ENCODE measurements at places on chromosomes 12 and 14.

DNA sequence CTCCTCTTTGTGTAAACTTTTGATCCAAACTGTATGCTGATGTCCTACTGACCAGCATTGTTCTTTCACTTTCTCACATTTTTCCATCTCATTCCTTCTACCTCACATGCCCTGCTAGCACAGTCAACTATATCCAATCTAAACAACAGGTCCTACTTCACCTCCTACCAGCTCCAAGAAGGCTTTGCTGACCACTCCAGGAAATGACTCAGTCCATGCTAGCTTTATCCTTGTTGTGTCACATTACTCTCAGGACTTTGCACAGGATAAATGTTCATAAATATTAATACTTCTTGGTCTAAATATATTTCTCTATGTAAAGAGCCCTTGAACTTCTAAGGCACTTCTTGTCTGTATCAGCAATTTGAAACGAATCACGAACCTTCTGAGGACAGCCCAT lies 64.9 kb upstream of the PCED1B start:
- DNase-seq: no peak

GRCh38 chr12:1611803-1612572 lies 17.0 kb upstream of the WNT5B start:
- DNase-seq: no peak

DNA sequence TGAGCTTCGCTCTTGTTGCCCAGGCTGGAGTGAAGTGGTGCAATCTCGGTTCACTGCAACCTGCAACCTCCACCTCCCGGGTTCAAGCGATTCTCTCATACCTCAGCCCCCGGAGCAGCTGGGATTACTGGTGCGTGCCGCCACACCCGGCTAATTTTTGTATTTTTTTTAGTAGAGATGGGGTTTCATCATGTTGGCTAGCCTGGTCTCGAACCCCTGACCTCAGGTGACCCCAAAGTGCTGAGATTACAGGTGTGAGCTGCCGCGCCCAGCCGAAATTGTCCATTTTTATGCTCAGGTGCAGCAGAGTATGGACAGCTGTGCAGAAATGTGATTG lies 19.2 kb upstream of the CYP46A1 start:
- DNase-seq: no peak

- DNase-seq: no peak
Observed at GRCh38 chr12:2246358-2246757, 193.6 kb downstream of the CACNA1C start.

DNA sequence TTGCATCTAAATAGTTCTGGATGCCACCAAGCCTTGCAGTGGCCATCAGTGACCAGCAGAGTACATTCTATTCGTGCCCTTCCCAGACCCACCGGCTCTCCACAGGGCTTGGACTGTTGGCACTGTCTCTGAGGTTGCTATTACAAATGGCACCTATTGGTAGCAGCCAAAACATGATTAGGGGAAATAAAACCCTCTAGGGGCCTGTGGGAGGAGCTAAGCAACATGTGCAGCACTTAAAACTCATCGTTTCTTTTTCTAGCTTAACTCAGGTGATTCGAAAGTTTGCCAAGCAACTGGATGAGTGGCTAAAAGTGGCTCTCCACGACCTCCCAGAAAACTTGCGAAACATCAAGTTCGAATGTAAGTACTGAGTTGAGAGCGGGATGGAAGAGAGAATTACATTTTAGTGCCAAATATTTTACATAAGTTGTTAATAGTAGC lies 65.4 kb upstream of the RIC8B start:
- DNase-seq: no peak

DNA sequence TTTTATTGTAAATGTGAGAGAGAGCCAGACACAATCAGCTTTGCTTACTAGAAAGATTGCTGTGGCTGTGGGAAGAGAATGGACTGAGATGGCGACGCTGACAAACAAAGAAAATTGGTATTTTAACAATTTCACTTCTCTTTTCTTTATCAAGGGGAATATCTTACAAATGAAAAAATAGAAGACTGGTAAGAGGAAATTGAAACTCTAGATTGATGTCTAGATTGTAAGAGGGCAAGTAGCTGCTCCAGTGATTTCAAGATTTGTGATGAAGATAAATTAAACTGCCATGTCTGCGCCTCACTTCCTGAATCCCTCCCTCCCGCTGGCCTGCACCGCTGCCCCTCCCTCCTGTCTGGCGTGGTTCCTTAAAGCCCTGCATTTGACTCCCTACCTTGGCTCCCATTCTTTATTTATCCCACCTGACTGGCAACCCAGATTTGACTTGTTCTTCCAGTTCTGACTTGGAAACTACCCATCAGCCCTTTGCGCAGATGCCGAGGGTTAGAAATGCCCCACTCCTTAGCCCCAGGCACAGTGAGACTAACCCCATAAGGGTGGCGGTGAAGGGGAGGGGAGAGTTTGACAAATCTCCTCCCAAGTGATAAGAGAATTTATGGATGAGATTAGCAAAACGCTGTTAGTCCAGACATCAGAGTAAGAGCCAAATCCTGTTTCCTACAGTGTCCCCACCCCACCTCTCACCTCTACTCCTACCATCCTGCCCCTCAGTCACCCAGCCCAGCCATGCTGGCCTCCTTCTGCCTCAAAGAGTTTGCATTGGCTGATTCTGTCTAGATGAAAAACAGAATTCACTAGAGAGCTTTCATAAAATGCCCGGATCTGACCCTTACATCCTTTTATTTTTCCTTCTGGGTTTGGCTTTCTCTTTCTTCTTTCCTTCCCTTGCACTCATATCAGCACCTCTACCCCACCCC lies 125.3 kb upstream of the ATF7IP start:
- no peak for DNase-seq

DNA sequence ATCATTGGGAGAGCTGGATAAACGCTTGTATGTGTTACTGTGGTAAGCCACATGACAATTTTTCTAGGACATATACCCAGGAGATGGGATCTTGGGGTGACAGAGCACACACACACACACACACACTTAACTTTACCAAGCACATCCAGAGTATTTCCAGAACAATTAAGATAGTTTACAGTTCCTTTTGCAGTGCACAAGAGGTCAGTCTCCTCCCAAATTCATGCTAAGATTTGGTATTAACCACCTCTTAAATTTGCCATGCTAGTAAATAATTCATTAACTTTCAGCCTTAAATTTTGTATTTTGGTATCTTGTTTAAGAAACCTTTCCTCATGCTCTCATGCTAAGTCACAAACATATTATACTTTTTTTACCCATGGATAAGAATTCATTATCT lies 33.9 kb upstream of the LIMA1 start:
- DNase-seq: no peak

DNA sequence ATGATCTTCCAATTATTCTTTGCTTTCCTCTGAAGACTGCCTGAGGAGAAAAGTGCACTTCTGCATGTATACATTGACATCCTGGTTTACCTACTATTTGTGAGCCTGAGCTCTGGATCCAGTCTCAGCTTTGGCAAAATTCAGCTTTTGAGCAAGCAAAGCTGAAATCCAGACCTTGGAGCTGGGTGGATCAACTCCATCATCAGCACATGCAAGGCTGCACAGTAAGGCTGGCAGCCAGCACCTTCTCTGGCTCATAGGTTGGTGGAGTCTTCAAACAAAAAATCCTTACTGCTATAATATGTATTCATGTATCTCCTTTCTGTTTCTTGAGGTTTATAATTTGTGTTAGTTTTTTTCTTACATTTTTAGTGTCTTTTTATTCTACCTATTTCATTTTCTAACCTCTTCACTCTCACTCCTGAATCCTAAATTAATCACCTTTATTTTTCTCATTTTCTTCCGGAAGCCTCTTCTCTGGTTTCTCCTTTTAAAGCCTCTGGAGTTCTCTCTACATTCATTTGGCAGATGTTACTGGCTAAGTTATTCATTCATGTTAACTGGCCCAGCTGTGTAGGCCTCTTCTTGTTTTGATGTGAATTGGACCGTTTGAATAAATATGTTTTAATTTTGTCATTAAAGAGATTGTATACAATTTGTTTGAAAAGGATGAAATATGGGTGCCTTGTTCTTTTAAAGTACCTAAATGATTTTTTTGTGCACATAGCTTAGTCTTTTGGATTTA lies 224.8 kb downstream of the DACT1 start:
- no peak for DNase-seq
